ENCODE measurements at places on chromosomes 2 and 18.

DNA sequence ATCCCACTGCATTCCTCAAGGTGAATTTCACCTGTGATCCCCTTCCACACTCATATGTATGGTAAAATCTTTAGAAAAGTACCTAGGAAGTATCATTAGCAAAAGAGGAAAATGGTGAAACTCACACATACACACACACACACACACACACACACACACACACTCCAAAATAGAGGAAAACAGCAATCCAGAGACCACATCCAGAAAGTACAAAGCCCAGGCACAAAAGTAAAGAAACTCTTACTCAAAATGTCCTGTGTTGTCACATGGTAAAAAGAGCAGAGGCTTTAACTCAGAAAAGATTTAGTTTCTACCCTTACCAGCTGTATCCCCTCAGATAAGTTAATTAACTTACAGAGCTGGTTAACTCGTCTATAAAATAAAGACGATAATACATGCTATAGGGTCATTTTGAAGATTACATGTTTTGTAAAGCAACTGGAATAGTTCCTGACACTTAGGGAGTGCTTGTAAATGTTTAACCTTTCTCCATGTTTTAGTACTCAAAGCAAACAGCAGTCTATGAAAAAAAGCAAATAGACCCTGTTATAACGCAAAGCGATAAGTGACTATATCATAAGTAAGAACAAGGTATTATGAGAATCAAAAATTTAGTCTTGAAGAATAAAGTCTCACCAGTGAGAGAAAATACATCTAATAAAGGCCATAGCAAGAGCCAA is 360.0 kb upstream of the LRATD1 start:
- no peak for DNase-seq

GRCh38 chr2:212421556-212422334 is 116.9 kb downstream of the ERBB4 start:
- DNase-seq, result no peak

DNA sequence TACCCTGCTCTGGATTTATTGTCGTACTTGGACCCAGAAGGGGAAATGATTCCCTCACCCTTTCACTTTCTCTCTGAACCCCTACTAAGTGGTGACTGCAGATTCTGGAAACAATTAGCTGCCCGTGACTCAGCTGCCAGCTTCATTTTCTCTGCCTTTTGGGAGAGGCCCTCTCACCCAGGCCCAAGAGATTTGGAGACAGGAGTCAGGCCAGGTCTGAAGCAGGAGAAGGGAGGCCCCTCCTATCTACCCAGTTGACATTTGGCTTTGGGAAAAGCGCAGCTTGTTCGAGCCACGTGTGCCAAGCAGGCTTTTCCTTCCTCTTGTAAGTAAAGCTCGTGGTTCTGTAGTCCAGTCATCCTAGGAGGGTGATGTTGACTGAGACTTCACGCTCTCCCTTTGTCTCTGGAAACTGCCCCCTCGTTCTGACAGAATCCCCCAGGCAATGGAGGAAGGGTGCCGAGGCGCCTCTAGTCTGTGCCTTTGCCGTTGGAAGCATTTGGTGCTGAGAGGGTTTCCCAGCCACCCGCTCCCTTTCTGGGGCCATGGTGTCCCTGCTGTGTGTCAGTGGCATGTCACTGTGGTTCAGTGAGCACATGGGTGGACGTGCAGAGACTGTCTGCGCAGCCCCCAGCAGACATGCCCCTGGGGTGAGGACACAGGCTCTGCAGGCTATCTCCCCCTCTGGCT is 8.6 kb downstream of the OXER1 start:
- no peak for DNase-seq

GRCh38 chr2:40550085-40550484 is 98.2 kb upstream of the SLC8A1 start:
- no peak for DNase-seq

- DNase-seq, result no peak
Measured at GRCh38 chr2:48540237-48540935, 10.4 kb downstream of the STON1 start.

- no peak for DNase-seq
Measured at GRCh38 chr2:24822049-24822706, 29.0 kb downstream of the CENPO start.

GRCh38 chr2:101960819-101961337 is 30.9 kb upstream of the IL1R2 start:
- DNase-seq, result no peak

GRCh38 chr2:142602418-142602989 is 275.0 kb upstream of the KYNU start:
- DNase-seq, result no peak

DNA sequence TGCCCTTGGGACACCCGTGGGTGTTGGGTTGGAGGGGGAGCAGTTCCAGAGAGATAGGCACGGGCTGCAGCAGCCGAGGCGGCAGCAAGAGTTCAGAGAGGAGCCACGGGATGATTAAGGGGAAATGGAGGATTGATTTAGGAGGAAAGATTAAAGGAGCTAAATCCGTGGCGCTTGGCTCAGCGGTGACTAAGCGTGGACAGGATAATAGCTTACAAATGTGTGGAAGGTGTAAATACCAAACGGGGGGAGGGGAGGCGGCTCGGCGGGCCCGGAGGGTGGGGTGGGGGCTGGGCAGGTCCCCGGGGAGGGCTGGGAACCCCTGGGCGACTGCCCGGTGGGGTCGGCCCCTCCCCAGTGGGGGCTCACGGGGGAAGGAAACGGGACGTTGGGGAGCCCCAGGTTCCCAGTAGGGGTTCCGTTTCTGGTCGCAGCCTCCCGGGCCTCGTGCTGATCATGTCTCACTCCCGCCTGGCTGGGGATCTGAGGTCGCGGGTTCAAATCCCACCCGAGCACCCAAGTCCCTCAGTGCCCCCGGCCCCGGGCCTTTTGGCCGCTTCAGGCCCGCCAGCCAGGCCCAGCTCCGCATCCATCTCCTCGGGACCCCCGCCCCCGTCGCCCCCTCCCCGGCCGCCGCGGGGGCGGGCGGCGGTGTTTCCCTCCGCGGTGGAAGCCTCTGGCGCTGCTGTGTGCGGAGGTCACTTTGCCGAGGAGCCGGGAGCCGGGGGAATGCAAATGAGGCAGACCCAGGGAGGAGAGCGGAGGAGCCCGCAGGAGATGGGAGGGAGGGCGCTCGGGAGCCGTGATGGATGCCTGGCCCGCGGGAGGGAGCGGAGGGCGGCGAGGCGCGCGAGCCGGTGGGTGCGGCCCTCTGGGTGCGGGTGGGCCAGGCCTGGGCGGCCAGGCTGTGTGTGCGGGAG is 8.1 kb downstream of the ASIC4 start:
- DNase-seq, result no peak

DNA sequence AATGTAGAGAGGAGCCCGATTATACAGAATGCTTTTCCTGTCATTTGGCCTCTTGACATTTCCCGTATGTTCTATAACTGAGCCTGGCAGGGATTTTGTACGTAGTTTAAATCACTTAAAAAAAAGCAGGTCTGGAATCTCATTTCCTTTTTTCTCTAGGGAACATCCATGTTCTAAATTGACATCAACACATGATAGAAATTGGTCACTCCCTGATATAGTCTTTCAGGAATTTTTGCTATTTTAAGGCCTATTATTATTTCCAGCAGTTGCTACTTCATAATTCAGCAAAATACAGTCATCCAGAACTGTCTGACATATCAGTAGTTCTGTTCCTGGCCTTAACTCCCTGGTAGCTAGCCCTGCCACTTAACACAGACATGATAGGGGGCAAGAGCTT is 565.7 kb upstream of the ZEB2 start:
- no peak for DNase-seq
